ENCODE measurements at places on chromosomes 4 and X.

GRCh38 chr4:183100827-183101226, 1.8 kb downstream of the WWC2 start:
- no peak for DNase-seq

DNA sequence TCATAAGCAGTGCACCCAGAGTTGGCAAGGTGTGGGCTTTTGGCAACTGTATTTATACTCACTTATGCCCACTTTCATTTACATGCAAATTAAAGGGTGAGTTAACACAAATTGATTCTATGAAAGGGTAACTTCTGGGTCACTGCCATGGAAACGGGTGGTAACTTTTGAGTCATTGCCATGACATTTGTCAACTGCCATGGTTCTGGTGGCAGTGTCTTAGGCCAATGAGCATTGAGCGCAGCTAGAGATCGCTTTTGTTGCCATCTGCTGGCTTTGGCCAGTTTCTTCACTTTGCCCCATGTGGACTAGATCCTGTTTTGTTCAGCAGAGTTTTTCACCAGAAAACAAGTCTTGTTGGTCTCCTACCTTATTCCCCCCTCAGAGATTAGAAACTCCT, 170.8 kb upstream of the NUDT6 start:
- DNase-seq, result no peak

DNA sequence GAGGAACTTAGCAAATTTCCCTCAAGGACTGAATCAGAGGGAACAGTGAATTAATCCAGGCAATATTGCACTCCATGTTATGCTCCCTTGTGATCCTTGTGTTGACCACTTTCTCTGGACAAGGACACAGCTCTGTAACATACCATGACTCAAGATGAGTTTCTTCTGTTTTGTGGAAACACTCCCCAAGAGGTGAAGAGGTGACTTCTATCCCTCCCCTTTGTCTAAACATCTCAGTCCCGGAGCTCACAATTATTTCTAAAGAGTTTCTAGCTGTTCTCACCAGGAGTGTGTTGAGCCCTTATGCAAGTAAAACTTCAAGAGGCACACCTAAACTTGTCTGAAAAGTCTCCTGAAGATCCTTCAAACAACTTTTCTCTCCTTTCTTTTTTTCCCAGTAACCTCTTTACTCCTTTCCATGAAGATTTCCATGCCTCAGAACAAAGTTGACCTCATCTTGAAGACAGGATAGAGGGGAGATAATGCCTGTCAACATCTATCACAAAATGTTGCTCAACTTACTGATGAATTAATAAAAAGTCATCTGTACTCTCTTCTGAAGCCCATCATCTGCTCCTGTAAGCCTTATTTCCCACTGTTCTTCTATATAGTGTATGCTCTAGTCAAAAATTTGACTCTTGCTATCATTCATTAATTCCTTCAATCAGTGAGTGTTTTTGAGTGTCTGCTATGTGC, 429.1 kb downstream of the SPRY1 start:
- DNase-seq, result no peak

- no peak for DNase-seq
Measured at GRCh38 chr4:172844556-172844955, 324.1 kb upstream of the GALNT7 start.

- DNase-seq, result no peak
Measured at GRCh38 chr4:82050796-82051195, 323.0 kb downstream of the HNRNPD start.

DNA sequence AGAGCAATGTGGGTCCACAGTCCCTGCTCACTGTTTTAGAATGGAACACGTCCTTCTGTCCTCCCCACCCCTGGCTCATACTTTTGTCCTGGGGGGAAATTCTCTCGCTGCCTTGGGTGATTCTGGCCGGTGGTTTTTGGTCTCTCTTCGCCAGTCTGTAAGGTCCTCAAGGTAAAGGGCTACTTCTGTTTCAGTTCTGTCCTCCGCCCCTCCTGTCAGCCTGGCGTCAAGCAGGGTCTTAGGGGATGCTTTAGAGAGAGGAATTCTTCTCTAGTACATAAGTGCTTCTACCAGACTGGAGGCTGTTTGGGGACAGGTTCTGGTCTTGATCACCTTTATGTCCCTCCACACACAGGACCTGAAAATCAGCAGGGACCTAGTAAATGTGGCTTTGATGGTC, 617 bp upstream of the MRFAP1L1 start:
- DNase-seq, result no peak

GRCh38 chrX:111567542-111568255, 56.3 kb downstream of the SERTM2 start:
- DNase-seq, result no peak

GRCh38 chrX:39808471-39808917, 289.3 kb downstream of the BCOR start:
- DNase-seq, result no peak

GRCh38 chrX:44507292-44507691, 35.4 kb downstream of the FUNDC1 start:
- DNase-seq, result peak; percentile 15

DNA sequence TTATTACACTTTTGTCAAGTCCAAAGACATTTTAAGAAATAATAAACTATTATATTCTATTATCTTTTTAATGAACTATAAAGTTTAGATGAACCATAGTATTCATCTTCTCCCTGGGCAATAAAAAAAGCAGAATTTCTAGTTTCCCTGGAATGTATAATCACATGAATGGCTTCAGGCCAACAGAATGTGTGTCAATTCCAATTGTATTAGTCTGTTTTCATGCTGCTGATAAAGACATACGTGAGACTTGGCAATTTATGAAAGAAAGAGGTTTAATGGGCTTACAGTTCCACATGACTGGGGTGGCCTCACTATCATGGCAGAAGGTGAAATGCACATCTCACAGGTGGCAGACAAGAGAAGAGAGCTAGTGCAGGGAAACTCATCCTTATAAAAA, 70.7 kb upstream of the ANXA10 start:
- no peak for DNase-seq

DNA sequence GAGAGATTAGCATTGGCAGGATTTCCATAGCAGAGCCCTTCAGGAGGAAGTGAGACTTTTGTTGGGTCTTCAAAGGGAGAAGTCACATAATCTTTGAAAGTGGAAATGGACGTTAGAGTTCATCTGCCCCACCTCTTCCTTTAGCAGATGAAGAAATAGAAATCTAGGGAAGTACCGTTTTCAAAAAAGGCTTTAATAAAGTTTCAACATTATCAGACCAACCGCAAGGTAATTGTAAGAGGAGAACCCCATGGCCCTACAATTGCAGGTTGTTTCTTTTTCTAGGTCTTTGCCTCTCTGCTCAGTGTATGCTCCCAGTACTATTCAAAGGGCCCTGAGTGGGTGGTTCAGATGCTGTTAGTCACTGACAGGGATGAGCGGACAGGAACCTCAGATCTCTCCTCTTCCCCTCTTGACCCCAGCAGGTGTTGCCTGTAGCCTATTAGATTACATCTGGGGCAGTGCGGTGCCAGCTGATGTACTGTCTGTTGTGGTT, 48.6 kb upstream of the AP1S2 start:
- no peak for DNase-seq

DNA sequence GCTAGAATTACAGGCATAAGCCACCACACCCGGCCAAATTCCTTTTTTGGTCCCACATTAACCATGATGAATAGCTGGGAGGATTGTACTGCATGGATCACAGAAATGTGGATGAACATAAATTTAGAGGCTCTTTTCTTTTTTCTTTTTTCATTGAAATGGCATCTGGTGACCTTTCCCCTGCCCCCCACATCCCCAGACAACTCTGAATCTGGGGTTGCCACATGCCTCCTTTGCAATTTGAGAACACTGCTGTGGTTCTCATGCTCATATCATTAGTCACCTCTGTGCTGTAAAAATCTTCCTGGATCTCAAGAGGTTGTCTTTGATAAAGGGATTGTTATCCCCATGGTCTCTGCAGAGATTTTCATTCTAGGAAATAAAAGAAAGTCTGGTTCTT, 22.8 kb upstream of the FMR1NB start:
- DNase-seq, result no peak

DNA sequence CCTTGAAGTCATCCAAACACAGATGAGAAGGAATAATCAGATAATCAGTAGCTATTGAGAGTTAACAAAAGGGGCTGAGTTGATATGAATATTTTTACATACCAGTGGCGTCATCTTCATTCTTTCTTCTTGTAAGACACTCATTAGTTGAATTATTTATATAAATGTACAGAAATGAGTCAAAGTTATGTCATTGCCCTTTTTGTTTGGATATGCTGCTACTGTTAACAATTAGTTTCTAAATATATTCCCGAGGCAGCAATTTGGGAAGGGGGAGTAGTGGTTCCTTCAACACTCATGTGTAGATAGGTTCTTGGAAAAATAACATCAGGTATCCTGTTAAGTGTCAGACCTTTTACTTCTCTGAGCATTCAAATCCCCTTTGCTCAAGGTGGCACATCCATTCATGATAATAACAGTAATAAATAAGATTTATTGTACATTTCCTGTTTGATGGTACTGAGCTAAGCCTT, 436.6 kb downstream of the SPRY1 start:
- DNase-seq, result no peak

All from stimulated activated CD8-positive, alpha-beta memory T cell treated with anti-CD3 and anti-CD28 coated beads, Interleukin-15, amount 100 ng/mL, for 48 hours (primary cell).